ENCODE measurements at places on chromosomes 5 and 9.

GRCh38 chr9:38700695-38701094 lies 19.2 kb downstream of the FAM240B start:
- DNase-seq = no peak

DNA sequence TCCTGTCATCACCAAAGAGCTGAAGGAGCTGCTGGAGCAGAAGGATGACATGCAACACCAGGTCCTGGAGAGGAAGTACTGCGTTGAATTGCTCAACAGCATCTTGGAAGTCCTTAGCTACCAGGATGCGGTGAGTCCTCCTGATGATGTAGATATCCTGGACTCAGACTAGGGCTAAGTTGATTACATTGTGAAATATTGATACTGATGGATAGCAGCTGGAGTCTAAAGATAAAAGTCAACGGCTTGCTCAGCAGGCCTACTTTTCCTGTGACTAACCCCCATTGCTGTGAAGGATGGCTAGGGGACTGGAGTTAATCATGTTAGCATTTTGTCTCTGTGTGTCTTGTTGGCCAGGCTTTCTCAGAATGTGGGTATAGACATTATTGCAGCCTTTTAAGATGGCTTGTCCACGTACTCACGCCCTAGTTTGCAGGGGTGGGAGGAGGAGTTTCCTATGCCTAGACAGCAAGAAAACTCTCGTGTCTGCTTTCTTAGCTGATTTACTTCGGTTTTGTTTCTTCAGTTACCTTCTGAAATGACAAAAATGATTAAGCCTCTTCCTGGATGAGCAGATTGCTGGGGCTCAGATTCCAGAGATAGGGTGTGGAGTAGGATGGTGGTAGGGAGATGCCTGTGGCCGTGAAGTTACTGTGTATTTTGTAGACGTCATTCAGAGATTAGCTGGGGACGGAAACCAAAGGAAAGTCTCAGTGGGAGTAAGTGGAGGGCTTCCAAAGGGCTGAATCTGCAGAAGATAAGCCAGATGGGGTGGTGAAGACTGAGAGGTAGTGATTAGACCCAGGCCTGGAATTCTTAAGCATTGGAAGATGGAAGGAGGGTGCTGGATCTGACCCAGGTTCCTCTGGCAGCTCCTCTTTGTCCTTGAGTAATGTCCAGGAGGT lies 166.3 kb downstream of the DOCK2 start:
- DNase-seq = no peak

DNA sequence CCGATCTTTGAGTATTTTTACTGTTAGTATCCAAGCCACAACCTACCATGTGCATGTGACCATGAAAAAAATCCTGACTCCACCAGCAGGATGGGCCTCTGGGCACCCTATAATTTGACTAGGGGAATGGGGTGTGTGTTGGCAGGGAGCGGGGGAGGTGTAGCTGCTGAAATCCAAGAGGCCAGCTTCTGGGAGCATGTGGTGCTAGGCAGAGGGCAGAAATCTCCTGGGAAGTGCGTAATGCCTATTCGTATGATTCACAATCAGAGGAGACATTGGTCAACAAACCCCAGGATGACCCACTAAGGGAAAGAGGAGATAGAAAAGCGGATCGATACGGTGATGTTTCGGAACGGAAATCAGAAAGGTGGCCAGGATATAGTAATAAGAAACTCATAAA lies 149.9 kb downstream of the ARSB start:
- no peak for DNase-seq

GRCh38 chr9:122186777-122187470 lies 27.2 kb downstream of the MORN5 start:
- DNase-seq = no peak

GRCh38 chr5:12883395-12883794 lies 979.1 kb upstream of the CTNND2 start:
- DNase-seq = no peak

- DNase-seq = no peak
These were observed 1.5 kb downstream of the TOR4A start for GRCh38 chr9:137278721-137279711.

DNA sequence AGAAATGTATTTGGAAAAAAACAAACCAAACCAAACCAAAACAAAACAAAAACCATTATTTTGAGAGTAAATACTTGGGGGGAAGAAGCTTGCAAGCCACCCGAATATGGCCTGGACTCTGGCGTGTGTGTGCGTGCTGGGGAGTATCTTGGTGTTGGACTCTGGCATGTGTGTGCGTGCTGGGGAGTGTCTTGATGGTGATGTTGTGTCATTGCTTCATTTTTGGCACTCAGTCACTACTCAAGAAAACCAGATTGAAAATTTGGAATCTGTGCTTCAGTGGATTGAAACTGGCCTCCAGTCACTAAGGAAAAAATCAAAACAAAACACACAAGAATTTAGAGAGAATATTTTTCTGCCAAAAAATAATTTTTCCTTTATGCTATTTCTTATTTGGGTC lies 76.1 kb downstream of the ARRDC3 start:
- no peak for DNase-seq

- DNase-seq = no peak
These were observed 211.2 kb downstream of the GADD45G start for GRCh38 chr9:89815903-89816573.

GRCh38 chr5:74394916-74395880 lies 245.3 kb downstream of the ENC1 start:
- DNase-seq = no peak

DNA sequence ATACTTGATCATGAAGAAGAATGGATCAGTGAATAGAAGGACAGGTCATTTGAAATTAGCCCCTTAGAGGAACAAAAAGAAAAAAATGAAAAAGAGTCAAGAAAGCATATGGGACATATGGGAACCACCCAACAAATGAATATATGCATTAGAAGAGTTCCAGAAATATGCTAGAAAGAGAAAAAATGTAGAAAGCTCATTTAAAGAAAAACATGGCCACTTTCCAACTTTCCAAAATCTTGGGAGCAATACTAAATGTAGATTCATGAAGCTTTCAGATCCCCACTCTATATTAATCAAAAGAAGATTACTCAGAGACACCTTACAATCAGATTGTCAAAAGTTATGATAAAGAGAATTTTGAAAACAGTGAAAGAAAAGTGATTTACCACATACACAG lies 334.8 kb upstream of the NMUR2 start:
- DNase-seq = no peak

GRCh38 chr9:108662956-108663355 lies 192.8 kb downstream of the ACTL7B start:
- no peak for DNase-seq

DNA sequence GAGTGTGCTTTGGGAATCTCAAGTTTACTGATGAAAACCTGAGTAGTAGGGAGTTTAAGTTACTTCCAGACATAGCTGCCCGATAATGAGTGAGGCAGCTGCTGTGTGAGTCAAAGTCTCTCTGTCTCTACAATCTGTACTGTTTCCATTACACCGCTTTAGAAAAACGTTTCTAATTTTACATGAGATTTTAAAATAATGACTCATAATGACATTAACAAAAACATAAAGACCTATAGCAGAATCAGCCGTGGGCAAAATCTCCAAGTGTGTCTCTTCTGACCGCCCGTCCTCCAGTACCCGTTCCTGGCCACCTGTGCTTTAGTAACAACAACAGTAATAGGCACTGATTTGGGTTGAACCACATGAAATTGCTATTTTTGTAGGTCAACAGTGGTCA lies 69.6 kb upstream of the PRRC1 start:
- DNase-seq = no peak

- DNase-seq = no peak
These were observed 100.4 kb downstream of the OSTF1 start for GRCh38 chr9:75188756-75189155.

- DNase-seq = no peak
These were observed 47.1 kb downstream of the SPIN1 start for GRCh38 chr9:88435336-88435735.

DNA sequence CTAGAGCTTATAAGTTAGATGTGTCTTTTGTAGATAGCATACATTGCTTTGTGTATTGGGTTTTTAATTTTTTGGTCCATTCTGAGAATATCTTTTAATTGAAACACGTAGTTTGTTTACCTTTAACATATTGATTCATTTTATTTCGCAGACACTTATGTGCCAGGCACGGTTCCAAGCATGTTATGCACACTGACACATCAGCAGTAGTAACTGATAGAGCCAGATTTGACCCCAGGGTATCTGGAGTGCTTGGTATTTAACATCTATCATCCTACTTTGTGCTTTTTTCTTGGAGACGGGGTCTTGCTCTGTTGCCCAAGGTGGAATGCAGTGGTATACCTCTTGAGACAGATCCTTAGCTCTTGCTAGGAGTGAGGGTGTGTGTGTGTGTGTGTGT lies 71.9 kb downstream of the USP20 start:
- no peak for DNase-seq

DNA sequence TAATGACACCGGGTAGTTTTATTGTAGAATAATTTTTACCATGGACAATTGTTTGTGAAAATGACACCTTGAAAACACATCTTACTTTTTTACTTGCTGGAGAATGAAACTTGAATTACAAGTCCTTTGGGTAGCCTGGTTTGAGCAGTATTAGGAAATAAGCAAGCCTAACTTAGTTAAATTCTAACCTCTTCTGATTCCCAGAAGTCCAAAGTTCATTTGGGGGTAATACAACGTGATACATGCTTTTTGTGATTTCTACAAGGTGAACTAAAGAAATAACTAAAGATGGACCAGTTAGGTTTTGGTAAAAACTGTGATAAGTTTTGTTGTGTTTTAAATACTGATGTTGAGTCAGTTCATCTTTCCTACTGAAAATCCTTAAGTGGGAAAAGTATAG lies 135.4 kb upstream of the DMRT1 start:
- DNase-seq = no peak

DNA sequence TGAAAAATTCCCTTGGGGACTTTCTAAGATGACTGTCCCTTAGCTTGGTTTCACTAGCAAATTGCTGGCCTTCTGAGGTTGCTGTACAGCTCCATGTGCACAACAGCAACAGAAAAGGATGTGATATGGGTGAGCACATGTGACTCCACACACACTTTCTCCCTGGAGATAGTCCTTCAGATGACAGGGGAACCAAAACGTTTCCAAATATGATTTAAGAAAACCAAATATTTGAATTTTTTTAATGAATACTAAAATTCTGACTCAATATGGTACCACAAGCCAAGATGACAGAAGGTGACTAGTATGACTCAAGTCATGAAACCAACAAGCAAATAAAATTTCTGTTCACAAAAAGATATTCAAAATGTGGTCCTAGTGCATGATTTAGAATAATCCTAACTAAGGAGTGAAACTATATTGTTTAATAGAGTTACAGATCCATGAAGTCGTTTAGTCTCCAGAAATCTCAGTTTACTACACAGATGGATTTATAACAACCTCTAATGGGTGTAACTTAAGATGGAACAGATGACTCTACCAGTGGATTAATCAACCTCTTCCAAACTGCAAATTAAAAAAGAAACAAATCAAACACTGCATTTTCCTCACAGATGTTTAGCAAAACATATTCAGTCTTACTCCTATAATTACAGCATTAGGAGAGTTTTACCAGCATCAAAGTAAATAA lies 144.8 kb upstream of the PIK3R1 start:
- DNase-seq = no peak

GRCh38 chr5:122896598-122897282 lies 51.3 kb downstream of the SNX24 start:
- no peak for DNase-seq

- DNase-seq = no peak
These were observed 66.5 kb downstream of the EPB41L4B start for GRCh38 chr9:109254317-109254716.

DNA sequence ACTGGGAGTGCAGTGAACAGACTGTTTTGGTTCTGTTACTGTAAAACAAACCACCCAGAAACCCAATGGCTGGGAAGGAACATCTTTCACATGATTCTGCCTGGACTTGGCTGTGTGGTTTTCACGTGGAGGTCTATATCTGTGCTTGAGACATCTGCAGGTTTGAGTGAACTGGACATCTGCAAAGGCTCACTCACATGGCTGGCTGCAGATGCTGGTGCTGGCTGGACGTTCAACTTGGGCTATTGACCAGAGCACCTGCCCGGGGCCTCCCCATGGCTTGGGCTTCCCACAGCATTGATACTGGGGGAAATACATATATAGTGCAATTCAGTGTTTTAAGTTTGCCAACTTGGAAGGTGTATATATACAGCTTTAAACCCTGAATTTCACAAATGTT lies 6.8 kb downstream of the CTSL start:
- DNase-seq = no peak

DNA sequence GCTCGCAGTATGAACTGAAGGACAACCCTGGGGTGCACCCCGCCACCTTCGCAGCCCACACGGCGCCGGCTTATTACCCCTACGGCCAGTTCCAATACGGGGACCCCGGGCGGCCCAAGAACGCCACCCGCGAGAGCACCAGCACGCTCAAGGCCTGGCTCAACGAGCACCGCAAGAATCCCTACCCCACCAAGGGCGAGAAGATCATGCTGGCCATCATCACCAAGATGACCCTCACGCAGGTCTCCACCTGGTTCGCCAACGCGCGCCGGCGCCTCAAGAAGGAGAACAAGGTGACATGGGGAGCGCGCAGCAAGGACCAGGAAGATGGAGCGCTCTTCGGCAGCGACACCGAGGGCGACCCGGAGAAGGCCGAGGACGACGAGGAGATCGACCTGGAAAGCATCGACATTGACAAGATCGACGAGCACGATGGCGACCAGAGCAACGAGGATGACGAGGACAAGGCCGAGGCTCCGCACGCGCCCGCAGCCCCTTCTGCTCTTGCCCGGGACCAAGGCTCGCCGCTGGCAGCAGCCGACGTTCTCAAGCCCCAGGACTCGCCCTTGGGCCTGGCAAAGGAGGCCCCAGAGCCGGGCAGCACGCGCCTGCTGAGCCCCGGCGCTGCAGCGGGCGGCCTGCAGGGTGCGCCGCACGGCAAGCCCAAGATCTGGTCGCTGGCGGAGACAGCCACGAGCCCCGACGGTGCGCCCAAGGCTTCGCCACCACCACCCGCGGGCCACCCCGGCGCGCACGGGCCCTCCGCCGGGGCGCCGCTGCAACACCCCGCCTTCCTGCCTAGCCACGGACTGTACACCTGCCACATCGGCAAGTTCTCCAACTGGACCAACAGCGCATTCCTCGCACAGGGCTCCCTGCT lies 3.8 kb downstream of the IRX1 start:
- no peak for DNase-seq

DNA sequence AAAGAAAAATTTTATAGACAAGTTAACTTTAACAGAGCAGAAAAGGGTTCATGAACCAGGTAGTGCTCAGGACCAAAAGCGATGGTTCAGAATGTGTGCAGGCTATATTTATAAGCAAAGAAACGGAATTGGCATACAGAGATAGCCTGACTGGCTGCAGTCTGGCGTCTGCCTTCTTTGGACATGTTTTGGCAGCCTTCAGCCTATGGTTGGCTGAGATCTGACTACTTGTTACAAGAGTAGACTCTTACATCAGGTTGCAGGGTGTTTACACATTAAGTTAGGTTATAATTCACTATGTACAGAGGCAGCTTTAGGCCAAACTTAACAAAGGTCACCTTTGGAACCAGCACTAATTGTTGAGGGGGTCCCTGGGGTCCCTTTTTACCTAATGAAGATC lies 7.0 kb downstream of the NOP16 start:
- DNase-seq = no peak

GRCh38 chr9:136900988-136901515 lies 14.7 kb downstream of the TRAF2 start:
- no peak for DNase-seq
